Stimulated activated effector memory CD8-positive, alpha-beta T cell treated with anti-CD3 and anti-CD28 coated beads, Interleukin-12 subunit alpha, Interleukin-12 subunit beta, amount 100 ng/mL, for 72 hours (primary cell): ENCODE measurements at places on chromosomes 4 and X.

GRCh38 chr4:87575408-87575807 is 32.9 kb upstream of the DSPP start:
- DNase-seq, result no peak

GRCh38 chrX:131577999-131578734 is 34.3 kb downstream of the OR13H1 start:
- no peak for DNase-seq

DNA sequence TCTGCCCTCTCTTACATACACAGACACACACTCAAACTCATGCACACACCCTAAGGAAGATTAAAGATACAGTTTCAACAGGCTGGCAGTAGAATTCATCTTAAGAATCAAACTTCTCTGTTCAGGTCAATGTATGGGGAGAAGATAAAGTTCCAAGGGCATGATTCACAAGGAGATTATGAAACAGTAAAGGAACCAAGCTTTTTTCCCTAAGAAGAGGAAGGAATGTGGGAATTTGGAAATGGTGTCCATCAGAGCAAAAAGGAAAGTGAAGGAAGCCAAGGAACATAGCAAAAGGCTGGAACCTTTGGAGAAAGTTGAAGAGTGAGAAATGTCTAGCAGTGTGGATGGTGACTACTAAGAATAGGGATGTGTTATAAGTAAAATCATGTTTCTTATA is 191.0 kb upstream of the NPY2R start:
- no peak for DNase-seq

- DNase-seq, result no peak
Observed at GRCh38 chr4:80182237-80182866, 15.0 kb upstream of the PRDM8 start.

DNA sequence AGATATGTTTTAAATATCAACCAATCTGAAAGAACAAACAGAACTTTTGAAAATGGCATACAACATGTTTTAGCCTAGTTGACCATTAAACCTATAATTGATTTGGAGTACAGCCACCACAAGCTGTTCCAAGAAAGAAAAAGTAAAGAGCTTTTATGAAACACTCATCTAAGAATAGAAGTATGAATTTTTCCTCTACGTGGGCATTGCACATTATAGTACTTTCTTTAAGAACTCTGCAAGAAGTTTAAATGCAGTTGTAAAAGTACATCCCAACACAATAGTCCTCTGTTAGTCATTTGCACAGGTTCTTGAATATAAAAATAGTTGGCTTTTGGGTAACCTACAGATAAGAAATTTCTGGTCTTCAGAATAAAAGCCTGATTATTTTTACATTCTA is 933.6 kb upstream of the ADGRL3 start:
- DNase-seq, result no peak

GRCh38 chr4:185566425-185566824 is 31.1 kb upstream of the PDLIM3 start:
- DNase-seq, result peak; percentile 62

DNA sequence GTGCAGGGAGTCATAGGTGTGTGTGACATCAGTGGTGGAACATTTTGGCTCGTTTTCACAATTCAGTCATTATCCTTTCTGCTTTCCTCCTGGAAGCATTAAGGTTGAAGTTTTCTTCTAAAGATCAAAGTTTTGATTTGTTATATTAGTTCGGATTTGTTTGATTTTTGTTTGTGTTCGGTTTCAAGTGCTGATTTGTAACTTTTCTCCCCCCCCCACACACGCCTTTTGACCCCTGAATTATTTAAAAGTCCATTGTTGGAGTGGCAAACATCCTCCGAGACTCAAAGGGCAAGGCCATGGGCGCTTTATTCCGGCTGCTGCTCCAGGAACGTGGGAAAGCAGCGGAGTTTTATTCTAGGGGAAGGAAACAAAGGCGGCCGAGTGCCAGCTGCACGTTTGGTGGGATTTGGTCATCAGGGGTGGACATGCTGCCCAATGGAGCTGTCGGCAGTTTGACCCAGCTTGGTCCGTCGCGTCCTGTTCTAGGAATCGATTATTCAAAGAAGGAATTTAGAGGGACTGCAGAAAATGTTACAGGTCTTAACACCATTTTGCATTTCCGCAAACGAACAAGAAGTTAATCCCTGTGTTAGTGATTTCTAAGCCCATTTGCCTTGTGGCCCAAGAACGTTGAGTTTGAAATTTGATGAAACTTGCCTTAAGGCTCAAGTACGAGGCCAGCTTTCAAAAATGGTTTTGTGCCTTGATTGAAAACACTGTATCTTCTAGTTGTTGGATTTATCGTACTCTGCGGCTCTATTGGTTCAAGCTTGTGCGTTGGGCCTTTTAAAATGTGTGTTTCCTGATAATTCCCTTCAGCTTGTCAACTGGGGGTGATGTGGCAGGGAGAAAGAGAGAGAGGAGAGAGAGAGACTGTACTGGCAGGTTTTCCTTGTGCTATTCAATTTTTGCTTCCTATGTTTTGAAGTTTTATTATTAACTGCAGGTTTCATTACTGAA is 565 bp upstream of the ZNF41 start:
- no peak for DNase-seq

DNA sequence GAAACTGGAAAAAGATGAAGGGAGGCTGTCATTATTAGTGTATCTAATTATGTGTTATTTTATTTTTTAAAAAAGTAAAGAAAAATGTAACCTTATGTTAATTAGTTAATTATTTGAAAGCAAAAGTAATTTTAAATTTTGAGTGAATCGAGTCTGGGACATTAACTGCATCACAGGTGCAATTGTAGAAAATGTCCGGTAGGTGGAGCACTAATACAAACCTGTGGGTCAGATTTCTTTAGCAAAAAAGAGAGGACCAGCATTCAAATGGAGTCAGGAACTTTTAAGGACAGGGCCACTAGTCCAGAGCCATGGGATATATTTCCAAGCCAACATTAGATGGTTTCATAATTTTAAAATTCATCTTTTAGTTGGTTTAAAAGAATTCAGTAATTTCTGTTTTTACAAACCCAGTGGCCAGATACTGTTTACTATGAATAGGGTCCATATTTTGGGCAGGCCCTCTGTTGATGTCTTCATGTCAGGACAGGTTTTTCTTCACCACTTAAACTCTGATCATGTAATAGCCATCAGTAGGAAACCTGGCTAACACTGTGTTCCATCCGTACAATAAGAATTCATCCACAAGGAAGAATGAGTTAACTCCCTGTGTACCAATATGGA is 27.2 kb downstream of the BST1 start:
- no peak for DNase-seq

DNA sequence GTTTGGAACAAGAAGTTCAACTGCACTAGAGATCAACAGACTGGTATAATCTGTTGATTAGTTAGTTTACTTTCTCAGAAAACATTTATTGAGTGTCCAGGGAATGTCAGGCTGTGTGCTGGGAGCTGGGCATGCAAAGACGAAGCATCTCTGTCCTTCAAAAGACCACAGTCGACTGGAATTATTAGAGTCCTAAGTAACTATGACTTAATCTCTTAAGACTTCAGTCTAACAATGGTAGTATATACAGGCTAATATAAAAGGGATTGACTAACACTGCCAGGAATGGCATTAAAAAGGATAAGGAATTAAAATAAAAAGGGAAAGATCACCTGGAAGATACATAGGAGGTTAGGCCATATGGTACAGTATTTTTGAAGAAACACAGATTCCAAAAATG is 128.7 kb downstream of the WDFY3 start:
- no peak for DNase-seq

DNA sequence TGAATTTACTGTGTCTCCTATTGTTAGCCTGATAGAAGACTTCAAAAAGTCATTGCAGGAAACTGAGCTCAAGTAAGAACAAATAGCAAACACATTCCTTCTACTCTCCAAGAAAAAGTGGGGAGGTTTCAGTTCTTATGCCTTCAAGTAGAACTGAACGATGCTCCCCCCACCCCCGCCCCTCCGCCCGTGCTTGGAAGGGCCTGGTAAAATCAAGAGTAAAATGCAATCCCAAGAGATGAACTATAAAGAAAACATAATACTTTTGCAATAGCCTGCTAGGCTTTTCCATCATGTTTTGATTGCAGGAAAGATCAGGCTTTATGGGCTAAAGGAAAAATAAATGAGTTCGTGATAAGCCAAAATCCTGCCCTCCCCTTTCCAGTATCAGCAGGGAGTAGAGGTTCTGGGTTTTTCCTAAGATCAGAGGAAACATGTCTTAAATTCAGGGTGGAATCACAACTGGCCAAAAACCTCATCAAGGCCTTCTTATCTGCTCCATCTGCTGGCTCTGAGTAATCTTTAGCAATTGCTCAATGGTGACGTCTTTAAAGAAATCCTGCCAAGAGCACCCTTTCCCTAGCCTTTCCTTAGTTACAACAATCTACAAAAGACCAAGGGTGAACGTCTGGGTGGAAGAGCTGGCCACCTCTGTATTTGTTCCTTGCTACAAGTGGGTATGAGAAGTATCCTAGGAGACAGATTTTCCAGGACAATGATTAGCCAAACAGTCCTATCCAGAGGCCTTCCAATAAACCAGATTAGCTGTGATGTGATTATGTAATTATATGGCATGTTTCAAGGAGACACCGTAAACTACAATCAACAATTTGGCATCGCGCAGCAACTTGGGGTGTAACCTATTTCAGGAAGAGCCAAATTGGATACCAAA is 66.3 kb upstream of the FAM9C start:
- DNase-seq, result no peak

GRCh38 chr4:127732623-127733328 is 2.6 kb downstream of the SLC25A31 start:
- DNase-seq, result no peak

DNA sequence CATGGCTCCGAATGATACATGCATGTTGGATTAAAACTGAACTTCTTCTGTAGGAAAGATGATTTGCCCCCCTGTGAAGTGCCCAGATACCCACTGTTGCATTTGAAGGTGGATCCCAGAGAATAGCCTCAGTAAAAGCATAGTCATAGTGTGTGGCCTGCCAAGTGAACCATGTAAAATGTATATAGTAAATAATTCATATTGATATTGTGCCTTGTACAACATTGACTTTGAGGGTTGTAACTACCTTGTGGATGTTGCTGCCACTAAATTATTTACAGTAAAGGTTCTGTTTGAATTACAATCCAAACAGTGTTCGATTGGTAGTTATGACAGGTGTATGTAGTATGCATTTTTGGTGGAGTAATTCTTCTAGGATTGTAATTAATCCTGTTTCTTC is 19.2 kb downstream of the TMEM131L start:
- no peak for DNase-seq

DNA sequence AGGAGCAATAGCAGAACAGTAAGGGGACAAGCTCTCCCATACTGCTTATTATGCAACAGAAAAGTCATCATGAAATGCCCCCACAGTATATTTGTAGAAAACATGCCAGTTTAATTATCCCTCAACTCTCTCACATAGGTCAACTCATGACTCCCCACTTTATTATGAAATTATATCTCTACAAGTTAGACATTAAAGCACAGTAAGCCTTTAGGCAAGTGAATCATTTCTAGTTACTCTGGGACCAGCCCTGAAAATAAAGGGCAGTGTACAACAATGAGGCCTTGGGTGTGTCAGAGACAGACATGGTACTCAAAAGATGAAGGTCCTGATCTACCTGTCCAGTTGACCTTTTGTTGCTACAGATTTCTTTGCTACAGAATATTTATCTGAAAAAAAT is 191.9 kb downstream of the FBXW7 start:
- DNase-seq, result no peak

- DNase-seq, result no peak
Observed at GRCh38 chr4:55747793-55748192, 71.8 kb upstream of the EXOC1L start.

DNA sequence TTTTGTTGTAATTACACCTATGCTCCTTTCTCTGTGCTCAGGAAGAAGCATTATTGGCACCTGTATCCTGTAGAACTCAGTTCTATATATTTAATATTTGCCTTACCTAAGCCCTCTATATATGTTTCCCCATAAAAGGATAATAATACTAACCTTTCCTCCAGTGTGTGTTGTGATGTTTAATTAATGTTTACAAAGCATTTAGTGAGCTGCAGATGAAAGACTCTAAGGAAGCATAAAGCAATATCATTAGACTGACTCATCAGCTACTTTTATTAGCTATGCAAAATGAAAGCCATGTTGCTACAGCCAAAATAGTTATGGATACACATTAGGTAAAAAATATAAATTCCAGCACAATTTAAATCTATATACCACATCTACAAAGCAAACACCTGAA is 93.6 kb upstream of the PTPN13 start:
- DNase-seq, result no peak

DNA sequence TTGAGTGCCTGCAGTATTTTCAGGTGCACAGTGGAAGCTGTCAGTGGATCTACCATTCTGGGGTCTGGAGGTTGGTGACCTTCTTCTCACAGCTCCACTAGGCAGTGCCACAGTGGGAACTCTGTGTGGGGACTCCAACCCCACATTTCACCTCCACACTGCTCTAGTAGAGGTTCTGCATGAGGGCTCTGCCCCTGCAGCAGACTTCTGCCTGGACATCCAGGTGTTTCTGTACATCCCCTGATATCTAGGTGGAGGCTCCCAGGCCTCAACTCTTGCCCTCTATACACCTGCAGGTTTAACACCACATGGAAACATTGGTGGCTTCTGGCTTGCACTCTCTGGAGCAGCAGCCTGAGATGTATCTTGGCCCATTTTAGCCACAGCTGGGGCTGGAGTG is 17.0 kb upstream of the NELFA start:
- DNase-seq, result no peak

GRCh38 chr4:137611998-137612700 is 79.9 kb upstream of the PCDH18 start:
- DNase-seq, result no peak

GRCh38 chr4:123577225-123577906 is 180.8 kb downstream of the SPRY1 start:
- no peak for DNase-seq

GRCh38 chrX:40108162-40108958 is 10.6 kb upstream of the BCOR start:
- no peak for DNase-seq

- DNase-seq, result no peak
Observed at GRCh38 chr4:148808416-148808815, 366.2 kb upstream of the NR3C2 start.

- DNase-seq, result no peak
Observed at GRCh38 chr4:96352051-96352517, 512.2 kb downstream of the PDHA2 start.

- DNase-seq, result no peak
Observed at GRCh38 chr4:181939199-181939945, 303.8 kb upstream of the TENM3 start.

GRCh38 chr4:105327222-105327621 is 146.6 kb downstream of the PPA2 start:
- no peak for DNase-seq

- DNase-seq, result no peak
Observed at GRCh38 chr4:72997409-72997808, 72.1 kb downstream of the COX18 start.

DNA sequence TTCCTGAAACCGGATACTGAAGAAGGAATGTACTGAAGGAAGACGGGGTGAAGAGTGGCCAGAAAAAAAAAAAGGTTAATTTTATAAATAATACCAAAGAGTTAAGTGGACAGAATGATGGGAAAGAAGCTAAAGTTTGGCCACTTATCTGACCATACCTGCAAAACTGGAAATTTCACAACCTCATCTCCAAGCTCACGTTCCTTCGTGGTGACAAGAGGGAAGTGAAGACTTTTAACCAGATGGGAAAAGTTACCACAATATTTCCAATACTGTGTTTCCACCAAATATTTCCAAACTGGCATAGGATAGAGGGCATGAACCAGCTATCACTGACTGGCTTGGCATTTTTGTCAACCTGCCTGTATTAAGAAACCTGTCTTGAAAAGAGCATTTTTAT is 56.4 kb downstream of the MAML3 start:
- DNase-seq, result no peak
